ENCODE measurements at places on chromosomes 4 and X.

- no peak overlapping the region for H3K4me3 ChIP-seq
- no peaks in the 10 kb centered on the region for H3K27me3 ChIP-seq
- H3K27ac ChIP-seq: no peak overlapping the region
- H3K4me1 ChIP-seq: no peaks in the 10 kb centered on the region
These were observed 345.8 kb upstream of the PPARGC1A start for GRCh38 chr4:24235618-24236017.

- peaks cover 9% of the 10 kb centered on the region for H3K27me3 ChIP-seq
- H3K4me3 ChIP-seq: no peak overlapping the region
- H3K4me1 ChIP-seq: peaks cover 13% of the 10 kb centered on the region
- H3K27ac ChIP-seq: no peak overlapping the region
- no peaks in the 10 kb centered on the region for H3K36me3 ChIP-seq
- DNase-seq: no peak
These were observed 2.8 kb downstream of the TIGD2 start for GRCh38 chr4:89114100-89114499.

GRCh38 chr4:47442980-47443379 is 20.5 kb downstream of the COMMD8 start:
- no peak for DNase-seq
- no peaks in the 10 kb centered on the region for H3K4me1 ChIP-seq
- H3K4me3 ChIP-seq: no peak overlapping the region
- no peaks in the 10 kb centered on the region for H3K27me3 ChIP-seq
- H3K36me3 ChIP-seq: no peaks in the 10 kb centered on the region

DNA sequence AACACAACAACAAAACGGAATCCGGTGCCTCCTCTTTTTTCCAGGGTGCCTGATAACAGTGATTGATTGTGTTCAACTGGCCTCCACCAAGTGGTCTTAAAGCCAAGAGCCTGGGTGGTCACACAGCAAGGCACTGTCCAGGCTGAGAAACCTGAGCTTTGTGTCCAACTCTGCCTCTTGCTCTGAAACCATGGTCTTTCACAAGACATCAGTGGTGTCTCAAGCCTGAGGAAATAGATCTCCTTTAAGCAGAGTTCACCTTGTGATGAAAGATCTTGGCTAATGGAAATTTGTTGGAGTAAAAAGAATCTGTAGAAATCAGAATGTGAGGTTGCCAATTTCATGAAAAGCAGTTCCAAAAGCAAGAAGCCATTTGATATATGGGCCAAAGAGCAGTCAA is 47.3 kb upstream of the ACSL1 start:
- H3K4me1 ChIP-seq: no peaks in the 10 kb centered on the region
- no peak for DNase-seq
- no peak overlapping the region for H3K4me3 ChIP-seq
- H3K27ac ChIP-seq: no peak overlapping the region
- H3K27me3 ChIP-seq: peaks cover 3% of the 10 kb centered on the region

- H3K27me3 ChIP-seq: no peaks in the 10 kb centered on the region
- DNase-seq: peak; percentile 81
- H3K4me3 ChIP-seq: no peak overlapping the region
- H3K4me1 ChIP-seq: peaks cover 15% of the 10 kb centered on the region
These were observed 66.5 kb downstream of the EFNB1 start for GRCh38 chrX:68895341-68895755.

DNA sequence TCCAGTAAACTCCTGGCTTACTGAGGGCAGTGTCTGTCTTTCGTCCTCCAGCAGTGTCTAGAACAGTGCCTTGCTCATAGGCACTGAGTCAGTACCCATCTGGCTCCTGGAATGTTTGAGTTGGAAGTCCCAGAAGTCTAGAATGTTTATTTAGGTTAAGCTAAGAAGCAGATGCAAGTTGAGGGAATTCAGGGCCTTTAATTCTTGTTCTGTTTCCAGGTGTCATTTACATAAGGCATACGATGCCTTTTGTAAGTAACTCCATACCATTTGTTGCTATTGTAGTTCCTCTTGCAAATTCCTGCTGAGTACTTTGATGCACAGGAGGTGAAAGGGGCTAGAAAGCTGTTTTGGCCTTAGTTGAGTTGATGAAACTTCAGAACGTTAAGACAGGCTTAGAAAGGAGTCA is 22.2 kb downstream of the ARHGAP10 start:
- peaks cover 11% of the 10 kb centered on the region for H3K4me1 ChIP-seq
- no peaks in the 10 kb centered on the region for H3K36me3 ChIP-seq
- no peak overlapping the region for H3K4me3 ChIP-seq
- peak; percentile 61 for DNase-seq
- peak overlapping the region; percentile 7 for H3K27ac ChIP-seq
- H3K27me3 ChIP-seq: no peaks in the 10 kb centered on the region

- no peak overlapping the region for H3K4me3 ChIP-seq
- H3K4me1 ChIP-seq: no peaks in the 10 kb centered on the region
- no peak for DNase-seq
- H3K36me3 ChIP-seq: no peaks in the 10 kb centered on the region
These were observed 122.6 kb upstream of the PABPC4L start for GRCh38 chr4:134324179-134324578.

- H3K27ac ChIP-seq: no peak overlapping the region
- H3K4me1 ChIP-seq: no peaks in the 10 kb centered on the region
These were observed 15.8 kb upstream of the UXT start for GRCh38 chrX:47674776-47675175.
